ENCODE measurements at places on chromosomes 3 and 15.

DNA sequence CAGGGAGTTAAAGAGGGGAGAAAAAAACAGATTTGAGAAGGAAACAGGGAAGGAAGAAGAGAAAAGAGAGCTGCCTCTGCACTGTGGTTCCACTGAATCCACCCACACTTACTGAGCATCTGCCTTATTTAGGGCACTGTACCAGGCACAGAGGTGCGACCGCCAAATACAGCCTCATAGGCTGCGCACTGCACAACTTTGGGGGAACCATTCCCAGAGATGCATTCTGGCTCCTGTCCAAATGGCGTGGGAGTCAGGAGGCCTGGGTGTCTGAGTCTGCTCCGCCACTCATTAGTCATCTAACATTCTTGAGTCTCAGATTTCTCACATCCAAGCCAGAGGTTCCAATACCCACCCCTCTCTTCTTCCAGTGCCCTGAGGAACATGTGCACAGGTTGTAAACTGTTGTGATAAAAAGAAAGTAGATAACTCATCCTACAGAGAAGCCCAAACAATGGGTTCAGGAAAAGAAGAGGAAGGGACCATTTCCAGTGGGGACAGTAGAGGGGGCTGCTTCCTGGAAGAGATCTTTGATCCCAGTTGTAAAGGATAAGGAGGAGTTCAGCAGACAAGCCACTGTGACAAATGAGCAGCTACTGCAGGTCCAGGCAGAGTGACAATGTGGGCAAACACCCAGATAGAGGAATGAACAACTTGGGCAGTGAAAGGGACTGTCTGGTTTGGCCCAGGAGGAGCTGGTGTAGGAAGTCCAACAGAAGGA, 254.6 kb downstream of the UACA start:
- DNase-seq, result peak; percentile 77

- DNase-seq, result no peak
Observed at GRCh38 chr3:58134468-58134867, 76.3 kb downstream of the DNASE1L3 start.

DNA sequence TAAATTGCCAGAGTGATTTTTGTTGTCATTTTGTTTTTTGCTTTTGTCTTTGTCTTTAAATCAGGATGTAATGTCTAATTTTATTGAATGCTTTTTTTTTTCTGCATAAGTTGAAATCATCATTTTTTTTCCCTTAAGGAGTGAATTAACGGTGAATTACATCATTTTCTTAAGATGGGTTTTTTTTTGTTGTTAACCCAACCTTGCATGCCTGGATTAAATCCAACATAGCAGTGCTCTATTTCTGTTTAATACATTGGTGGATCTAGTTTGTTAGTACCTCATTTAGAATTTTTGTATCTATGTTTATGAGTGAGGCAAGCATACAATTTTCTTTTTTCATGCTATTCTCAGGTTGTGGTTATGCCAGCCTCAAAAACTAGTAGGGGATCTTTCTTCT, 186.4 kb upstream of the TMC3 start:
- no peak for DNase-seq

DNA sequence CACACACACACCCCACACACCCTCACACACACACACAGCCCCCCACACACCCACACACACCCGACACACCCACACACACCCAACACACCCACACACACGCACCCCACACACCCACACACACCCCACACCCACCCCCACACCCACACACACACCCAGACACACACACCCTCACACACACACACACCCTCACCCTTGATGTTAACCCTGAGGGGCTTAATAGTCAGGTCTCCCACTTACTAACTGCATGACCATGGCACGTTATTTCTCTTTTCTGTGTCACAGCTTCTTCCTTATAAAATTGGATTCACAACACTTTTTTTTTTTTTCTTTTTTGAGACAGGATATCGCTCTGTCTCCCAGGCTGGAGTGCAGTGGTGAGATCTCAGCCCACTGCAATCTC, 2.8 kb downstream of the GRM2 start:
- no peak for DNase-seq

GRCh38 chr15:29143293-29143692, 126.3 kb downstream of the NSMCE3 start:
- DNase-seq, result no peak

DNA sequence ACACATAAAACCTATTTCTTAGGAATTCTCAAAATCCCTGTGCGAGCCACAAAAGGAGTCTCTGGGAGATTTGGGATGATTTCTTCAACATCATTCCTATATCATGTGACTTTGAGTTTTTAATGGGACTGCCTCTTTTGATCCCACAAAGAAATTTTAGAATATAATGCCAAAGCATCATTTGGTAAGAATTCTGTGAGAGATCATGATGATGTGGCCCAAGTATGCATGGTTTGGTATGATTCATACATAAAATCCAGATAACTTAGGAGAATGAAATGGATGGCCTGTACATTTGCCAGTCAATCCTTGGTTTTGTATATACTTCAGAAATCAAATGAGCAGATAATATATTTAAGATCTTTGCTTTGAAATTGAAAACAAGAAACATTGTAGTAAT, 61.3 kb downstream of the UBE2E2 start:
- peak; percentile 83 for DNase-seq

DNA sequence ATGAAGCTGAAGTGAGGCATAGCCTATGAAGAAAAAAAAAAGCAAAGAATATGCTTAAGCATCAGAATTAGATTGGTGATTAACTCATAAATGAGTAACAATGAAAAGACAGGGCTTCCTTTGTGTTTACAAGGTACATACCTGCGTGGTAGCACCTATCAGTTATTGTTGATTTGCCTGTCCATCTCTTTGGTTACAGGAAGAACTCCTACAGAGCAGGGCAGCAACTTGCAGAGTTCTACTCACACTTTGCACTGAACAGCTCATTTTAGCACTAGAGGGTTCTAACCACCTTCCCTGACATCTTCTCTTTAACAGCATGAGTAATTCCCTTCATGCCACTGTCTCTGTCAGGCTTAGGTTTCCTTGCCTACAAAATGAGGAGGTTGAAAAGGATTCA, 166.0 kb downstream of the DPH6 start:
- DNase-seq, result no peak

DNA sequence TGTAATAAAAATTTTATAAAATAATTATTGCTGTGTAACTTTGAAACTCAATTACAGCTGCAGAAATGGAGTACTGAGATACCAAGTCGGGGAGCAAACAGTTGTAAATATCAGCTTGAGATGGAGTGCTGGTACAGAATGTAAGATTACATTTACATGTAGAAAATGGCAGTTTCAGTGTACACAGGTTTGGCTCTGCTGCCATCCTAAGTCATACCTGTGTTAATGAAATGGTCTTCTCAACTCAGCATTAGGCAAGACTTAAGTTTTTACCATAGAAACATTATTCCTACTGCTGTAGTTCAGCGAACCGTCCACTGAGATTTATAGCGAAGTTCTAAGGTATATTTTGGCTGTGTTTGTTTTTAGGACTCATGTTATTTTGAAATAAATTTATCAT, 110.1 kb upstream of the TBL1XR1 start:
- no peak for DNase-seq

DNA sequence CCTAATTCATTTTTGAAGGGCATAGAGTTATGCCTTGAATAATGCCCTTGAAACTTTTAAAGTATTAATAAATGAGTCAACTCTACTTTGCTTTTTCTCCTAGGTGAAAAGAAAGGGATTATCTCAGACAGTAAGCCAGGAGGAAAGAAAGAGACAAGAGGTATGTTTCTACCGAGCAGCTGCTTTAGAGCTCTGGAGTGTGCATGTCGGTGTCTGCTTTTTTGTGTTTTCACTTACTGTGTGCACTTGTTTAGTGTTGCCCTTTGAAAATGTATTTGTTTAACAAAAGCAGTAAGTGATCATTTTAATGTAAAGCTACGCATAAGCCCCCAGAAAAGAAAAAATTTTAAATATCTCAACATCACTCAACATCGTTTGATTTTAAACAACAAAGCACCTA, 28.1 kb downstream of the ARHGEF26 start:
- DNase-seq, result no peak

GRCh38 chr15:38176155-38176554, 76.5 kb upstream of the SPRED1 start:
- DNase-seq, result peak; percentile 58

DNA sequence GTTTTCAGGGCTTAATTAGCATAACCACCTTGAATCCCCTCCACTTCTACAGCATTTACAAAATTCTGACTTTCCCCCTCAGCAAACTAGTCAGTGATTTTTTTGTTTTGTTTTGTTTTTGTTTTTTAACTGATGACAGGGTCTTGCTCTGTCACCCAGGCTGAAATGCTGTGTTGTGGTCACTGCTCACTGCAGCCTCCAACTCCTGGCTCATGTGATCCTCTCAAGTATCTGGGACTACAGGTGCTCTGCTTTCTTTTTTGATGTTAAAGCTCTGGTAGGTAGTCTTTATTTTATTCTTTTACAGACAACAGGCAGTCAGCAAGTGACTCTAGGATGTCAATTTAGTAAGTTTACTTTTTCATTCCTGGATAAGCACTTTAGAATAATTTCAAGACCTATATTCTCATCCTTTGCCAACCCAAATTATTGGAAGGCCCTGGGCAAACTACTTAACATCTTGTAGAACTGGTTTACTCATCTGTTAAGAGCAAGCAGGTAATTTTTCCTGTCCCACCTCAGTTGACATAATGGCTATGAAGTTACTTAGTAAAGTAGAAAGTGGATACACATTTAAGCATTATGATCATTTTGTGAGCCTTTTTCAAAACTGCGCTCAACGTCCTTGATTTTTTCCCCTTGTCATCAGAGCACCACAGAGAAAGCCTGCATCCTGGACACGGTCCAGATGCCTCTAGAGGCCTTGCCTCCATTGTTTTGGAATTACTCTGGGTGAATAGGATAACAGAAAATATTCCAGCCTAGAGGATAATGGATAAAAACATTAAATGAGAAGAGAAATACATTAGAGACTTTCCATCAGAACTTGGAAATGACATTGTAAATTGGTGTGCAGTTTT, 69.9 kb upstream of the NDUFB4 start:
- DNase-seq, result no peak
